Thoracic aorta (tissue), 2 donors: ENCODE measurements at places on chromosomes 5 and 9. TPM values are rescaled to one million over a fixed set of nuclear protein-coding genes. Genes with fewer than 3 reads are reported as not detected.

DNA sequence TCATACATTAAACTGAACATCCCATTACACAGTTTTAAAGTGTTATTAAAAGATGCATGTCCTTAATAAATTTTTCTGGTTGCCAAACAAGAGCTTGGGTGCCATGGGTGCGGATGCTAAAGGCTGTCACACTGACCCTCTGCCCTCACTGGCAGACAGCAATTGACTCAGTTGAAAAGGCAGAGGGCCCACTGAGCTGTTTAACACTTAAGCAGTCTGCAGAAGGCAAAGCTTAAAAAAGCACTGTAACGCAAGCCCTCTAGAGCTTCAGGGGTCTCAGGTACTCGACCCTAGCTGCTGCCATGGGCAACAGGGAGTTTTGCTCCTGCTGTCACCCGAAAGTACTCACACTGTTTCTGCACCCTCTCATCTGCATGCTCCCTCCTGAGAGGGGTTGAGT lies 726.4 kb upstream of the TYRP1 start:
- H3K27me3 ChIP-seq = no peaks in the 10 kb centered on the region
- no peak overlapping the region for H3K4me3 ChIP-seq
- no peaks in the 10 kb centered on the region for H3K36me3 ChIP-seq
- H3K4me1 ChIP-seq = no peaks in the 10 kb centered on the region

GRCh38 chr9:4155221-4156026 lies 144.4 kb downstream of the GLIS3 start:
- H3K36me3 ChIP-seq = no peaks in the 10 kb centered on the region
- H3K27ac ChIP-seq = no peak overlapping the region
- DNase-seq = no peak
- no peaks in the 10 kb centered on the region for H3K27me3 ChIP-seq

Gene UQCRQ
- total RNA-seq = 59.3 TPM

DNA sequence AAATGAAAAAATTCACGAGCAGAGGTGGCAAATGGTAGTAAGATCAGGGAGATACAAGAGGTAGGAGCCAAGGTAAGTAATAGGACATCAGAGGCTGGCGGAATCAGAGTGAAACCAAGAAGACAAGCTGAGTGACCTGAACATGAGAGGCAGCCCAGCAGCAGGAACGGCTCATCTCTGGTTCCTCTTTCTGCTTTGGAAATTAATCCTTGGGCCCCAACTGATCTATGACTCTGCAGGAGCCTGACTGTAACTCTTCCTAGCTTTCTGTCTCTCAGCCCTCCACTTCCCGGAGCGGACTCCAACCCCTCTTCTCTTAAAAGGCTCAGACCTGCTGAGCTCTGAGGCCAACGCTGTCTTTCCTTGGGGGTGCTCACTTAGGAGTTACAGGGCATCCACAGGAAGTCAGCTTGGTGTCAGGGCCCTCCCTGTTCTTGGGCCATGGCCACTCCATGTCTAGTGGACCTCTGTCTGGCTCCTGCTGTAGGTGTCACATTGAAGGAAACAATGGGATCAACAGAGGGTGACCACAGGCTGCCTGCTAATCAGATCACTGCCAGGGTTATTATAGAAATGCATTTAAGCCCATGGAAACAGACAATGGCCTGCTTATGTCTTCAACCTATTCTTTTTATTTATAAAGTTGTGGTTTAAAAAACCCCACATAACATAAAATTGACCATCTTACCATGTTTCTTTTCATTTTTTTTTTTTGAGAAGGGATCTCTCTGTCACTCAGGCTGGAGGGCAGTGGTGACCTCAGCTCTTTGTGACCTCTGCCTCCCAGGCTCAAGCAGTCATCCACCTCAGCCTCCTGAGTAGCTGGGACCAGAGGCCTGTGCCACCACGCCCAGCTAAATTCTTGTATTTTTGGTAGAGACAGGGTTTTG lies 22.5 kb upstream of the SHB start:
- no peaks in the 10 kb centered on the region for H3K36me3 ChIP-seq
- no peak overlapping the region for H3K27ac ChIP-seq
- H3K27me3 ChIP-seq = no peaks in the 10 kb centered on the region
- no peak for DNase-seq
- no peak overlapping the region for H3K4me3 ChIP-seq

Gene CCDC192
- total RNA-seq = not detected

DNA sequence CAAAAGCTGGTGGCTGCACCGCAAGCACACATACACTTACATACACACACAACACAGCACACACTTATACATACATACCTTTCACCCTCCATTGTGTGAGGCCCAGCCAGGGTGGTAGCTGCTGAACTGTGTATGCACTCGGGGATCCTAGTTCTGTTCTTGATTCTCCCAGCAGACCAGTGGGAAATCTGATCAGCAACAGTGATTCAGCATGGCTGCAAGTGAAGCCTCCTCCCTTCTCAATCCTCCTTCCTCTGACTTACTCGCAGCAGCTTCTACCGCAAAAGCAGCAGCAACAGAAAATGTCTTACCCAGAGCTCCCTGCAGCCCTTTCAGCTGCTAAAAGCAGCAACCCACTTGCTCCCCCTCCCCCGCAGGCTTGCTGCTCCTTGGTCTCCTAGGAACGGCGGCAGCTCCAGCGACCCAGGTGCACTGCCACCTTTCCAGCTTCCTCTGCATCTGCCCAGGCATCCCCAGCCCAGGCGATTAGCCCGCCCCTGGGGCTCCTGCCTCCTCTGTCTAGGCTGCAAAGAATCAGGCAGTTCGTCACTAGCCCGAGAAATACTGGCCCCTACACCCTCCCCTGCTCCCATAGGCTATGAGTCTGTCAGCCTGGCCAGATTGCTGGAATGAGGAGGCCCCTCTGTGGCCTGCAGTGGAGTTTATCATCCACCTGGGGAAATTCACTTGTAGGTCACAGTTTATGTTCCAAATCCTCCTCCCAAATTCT lies at the start of gene KLHL3:
Gene KLHL3, minus strand, starts transcription at position 535 of the 730 bp plus-strand sequence. Its CDS starts 443 bp downstream, at position 92.
- no peaks in the 10 kb centered on the region for H3K36me3 ChIP-seq
- DNase-seq = no peak
- peak within 1 kb of the TSS; percentile 76 for H3K4me3 ChIP-seq
- no peaks in the 10 kb centered on the region for H3K27me3 ChIP-seq

DNA sequence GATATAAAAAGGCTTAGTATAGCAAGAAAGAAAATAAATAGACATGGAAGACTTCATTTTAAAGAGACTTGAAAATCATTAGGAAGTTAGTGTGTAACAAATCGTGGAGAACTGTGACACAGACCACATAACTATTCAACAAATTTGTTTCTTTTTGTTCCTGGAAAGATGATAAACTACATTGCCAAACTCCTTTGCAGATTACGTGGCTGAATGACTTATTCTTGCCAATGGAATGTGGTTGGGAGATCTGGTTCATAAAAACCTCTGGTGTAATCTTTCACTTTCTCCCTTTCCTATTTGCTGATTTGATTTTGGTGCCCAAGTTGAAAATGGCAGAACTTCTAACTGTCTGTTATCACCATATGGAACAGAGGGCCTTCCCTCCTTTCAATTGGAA lies 328.9 kb upstream of the MEF2C start:
- no peak for DNase-seq
- H3K27ac ChIP-seq = peak overlapping the region; percentile 33
- H3K27me3 ChIP-seq = no peaks in the 10 kb centered on the region
- peak overlapping the region; percentile 13 for H3K4me3 ChIP-seq
- no peaks in the 10 kb centered on the region for H3K36me3 ChIP-seq
- no peaks in the 10 kb centered on the region for H3K4me1 ChIP-seq

Gene CNTNAP3
- total RNA-seq = 12.9 TPM

GRCh38 chr9:130770679-130771442 lies 64.2 kb upstream of the ABL1 start:
- no peak for DNase-seq
- peaks cover 25% of the 10 kb centered on the region for H3K4me1 ChIP-seq
- H3K27ac ChIP-seq = no peak overlapping the region
- H3K27me3 ChIP-seq = no peaks in the 10 kb centered on the region

- no peak for DNase-seq
- H3K27ac ChIP-seq = no peak overlapping the region
- no peaks in the 10 kb centered on the region for H3K36me3 ChIP-seq
- H3K27me3 ChIP-seq = no peaks in the 10 kb centered on the region
- no peak overlapping the region for H3K4me3 ChIP-seq
- no peaks in the 10 kb centered on the region for H3K4me1 ChIP-seq
Measured at GRCh38 chr5:36068751-36069281, 2.1 kb upstream of the UGT3A2 start.

GRCh38 chr5:161372682-161373344 lies 173.7 kb downstream of the GABRB2 start:
- H3K36me3 ChIP-seq = no peaks in the 10 kb centered on the region
- no peaks in the 10 kb centered on the region for H3K27me3 ChIP-seq
- no peaks in the 10 kb centered on the region for H3K4me1 ChIP-seq

- H3K27ac ChIP-seq = no peak overlapping the region
- no peaks in the 10 kb centered on the region for H3K4me1 ChIP-seq
- H3K4me3 ChIP-seq = no peak overlapping the region
- H3K27me3 ChIP-seq = no peaks in the 10 kb centered on the region
Measured at GRCh38 chr5:157273131-157273556, 7.2 kb downstream of the CYFIP2 start.

DNA sequence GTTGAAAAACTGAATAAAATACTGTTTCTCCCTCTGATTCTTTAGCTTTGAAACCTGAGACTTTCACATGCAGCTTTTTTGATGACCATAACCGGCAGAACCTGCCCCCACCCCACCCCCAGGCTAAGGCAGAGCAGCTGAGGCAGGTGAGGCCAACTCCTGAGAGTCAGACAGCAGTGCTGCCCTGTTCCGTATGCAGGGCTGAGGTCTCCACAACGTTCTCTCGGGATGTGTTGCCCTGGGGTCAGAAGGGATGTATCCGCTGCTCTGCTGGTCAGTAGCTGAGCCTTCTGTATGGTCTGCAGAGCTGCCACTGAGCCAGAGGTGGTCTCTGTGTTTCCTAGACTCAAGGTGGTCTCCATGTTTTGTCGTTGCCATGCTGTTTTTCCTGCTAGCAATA lies 190.5 kb downstream of the AOPEP start:
- H3K36me3 ChIP-seq = no peaks in the 10 kb centered on the region
- H3K4me3 ChIP-seq = no peak overlapping the region
- H3K4me1 ChIP-seq = peaks cover 32% of the 10 kb centered on the region
- H3K27ac ChIP-seq = peak overlapping the region; percentile 95
- DNase-seq = no peak

- DNase-seq = no peak
- no peaks in the 10 kb centered on the region for H3K4me1 ChIP-seq
- no peaks in the 10 kb centered on the region for H3K27me3 ChIP-seq
Measured at GRCh38 chr9:120532475-120532874, 47.5 kb downstream of the CDK5RAP2 start.

DNA sequence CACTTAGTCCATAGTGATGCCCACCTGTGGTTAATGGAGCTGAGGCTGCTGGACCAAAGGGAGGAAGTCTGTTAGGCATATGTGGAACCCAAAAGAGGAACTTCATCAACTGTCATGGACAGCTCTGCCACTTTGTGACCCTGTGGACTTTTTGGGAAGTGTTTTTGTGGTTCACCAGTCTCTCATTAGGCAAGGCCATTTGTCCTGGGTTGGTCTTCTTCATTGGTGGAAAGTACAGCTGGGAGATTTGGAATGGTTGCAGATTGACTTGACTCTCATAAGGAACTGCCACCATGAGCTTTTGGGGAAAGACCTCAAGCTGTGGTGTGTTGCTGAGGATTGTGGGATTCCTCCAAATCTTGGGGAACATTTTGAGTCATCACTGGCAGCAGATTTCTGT lies 31.9 kb upstream of the IL12B start:
- no peak overlapping the region for H3K27ac ChIP-seq
- no peaks in the 10 kb centered on the region for H3K4me1 ChIP-seq
- no peak overlapping the region for H3K4me3 ChIP-seq
- no peaks in the 10 kb centered on the region for H3K27me3 ChIP-seq
- no peak for DNase-seq

DNA sequence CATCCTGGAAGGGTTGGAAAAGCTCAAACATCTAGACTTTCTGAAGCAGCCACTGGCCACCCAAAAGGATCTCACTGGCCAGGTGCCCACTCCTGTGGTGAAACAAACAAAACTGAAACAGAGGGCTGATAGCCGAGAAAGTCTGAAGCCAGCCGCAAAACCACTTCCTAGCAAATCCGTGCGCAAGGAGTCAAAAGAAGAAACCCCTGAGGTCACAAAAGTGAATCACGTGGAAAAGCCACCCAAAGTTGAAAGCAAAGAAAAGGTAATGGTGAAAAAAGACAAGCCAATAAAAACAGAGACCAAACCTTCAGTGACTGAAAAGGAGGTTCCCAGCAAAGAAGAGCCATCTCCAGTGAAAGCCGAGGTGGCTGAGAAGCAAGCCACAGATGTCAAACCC lies 87.6 kb downstream of the MAP1B start:
- no peaks in the 10 kb centered on the region for H3K27me3 ChIP-seq
- H3K4me1 ChIP-seq = peaks cover 74% of the 10 kb centered on the region
- H3K4me3 ChIP-seq = no peak overlapping the region
- H3K36me3 ChIP-seq = peaks cover 63% of the 10 kb centered on the region
- no peak for DNase-seq

Gene RAD23B
- 57.4 TPM for total RNA-seq

Gene HRCT1
- 20.4 TPM for total RNA-seq

Gene EIF4E1B
- total RNA-seq = not detected

Gene SLC27A6
- 0.21 TPM for total RNA-seq

Gene PCDHB6
- 3.8 TPM for total RNA-seq

DNA sequence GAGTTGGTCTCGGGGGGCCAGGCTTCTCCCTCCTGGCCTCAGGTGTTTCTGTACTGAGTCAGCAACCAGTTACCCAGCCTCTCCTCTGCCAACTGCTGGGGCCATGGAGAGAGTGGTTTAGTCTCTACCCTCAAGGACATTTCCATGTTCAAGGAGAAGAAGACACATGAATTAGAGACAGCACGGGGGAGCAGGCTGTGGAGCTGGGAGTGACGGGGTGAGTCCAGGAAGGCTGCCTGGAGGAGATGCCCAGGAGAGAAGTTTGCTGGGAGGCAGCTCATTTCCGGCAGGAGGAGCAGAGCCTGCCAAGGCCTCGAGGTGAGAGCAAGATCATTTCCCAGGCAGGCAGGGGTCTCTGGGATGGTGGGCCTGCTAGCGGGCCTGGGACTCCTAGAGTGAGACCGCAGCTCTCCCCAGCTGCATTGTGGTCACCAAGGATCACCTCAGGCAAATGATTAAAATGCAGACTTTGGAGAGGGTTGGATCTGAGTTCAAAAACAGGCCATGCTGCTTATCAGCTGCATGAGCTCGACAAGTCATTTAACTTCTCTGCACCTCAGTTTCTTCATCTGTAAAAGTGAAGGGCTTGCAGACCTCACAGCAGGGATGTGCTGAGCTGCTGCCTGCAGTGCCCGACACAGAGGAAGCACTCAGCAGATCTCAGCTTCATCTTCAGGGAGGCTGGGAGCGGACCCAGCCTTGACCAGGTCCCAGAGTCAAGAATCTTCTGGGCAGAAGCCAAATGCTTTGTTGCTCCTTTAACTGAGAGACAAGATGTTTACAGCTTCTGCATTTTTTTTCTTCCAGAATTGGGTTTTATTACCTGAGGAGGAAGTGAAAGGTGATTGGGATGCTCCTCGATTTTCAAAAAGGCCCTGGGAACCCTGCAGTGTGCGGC lies 35.2 kb downstream of the NEK6 start:
- no peak for DNase-seq
- no peaks in the 10 kb centered on the region for H3K36me3 ChIP-seq
- peaks cover 38% of the 10 kb centered on the region for H3K4me1 ChIP-seq
- H3K27me3 ChIP-seq = no peaks in the 10 kb centered on the region

Gene SH2D3C
- total RNA-seq = 5.3 TPM

Gene PLAC8L1
- not detected for total RNA-seq

GRCh38 chr9:2116073-2116472 lies 100.9 kb downstream of the SMARCA2 start:
- no peak for DNase-seq
- H3K36me3 ChIP-seq = peaks cover 28% of the 10 kb centered on the region
- H3K4me1 ChIP-seq = peaks cover 41% of the 10 kb centered on the region
- H3K4me3 ChIP-seq = no peak overlapping the region

Gene ANKHD1
- total RNA-seq = 173 TPM

Gene SEMA4D
- 16.9 TPM for total RNA-seq

Gene CYSRT1
- not detected for total RNA-seq

Gene ANKRD31
- not detected for total RNA-seq
